D341Med (cell line): ENCODE measurements at places on chromosomes 4 and X.
A peak's percentile ranks its signal among the peaks of the same experiment; 100 is the strongest.

GRCh38 chr4:148141501-148141900 is 300.7 kb downstream of the NR3C2 start:
- no peak for DNase-seq

- no peak for DNase-seq
These were observed 707.5 kb upstream of the ACTRT1 start for GRCh38 chrX:128759745-128760144.

DNA sequence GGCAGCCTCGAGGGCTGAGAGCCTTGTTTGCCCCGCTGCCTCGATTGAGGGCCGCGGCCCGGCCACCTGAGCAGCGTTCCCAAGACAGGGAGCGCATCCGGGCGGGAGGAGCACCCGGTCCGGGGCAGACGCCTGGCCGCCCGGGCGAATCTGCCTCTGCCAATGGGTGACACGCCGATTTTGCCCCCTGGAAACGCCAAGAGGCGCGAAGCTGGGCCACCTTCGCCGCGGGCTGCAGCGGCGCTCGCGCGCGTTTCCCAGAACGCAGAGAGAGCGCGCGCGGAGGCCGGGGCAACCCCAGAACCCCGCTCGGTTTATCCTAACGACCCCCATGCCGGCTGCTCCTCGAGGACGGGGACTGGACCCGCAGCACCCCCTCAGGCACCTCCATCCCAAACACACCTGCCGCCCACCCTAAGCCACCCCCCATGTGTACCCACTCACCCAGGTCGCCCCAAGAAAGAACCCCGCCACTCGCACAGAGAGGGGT is 575 bp downstream of the MAP7D2 start:
- no peak for DNase-seq

DNA sequence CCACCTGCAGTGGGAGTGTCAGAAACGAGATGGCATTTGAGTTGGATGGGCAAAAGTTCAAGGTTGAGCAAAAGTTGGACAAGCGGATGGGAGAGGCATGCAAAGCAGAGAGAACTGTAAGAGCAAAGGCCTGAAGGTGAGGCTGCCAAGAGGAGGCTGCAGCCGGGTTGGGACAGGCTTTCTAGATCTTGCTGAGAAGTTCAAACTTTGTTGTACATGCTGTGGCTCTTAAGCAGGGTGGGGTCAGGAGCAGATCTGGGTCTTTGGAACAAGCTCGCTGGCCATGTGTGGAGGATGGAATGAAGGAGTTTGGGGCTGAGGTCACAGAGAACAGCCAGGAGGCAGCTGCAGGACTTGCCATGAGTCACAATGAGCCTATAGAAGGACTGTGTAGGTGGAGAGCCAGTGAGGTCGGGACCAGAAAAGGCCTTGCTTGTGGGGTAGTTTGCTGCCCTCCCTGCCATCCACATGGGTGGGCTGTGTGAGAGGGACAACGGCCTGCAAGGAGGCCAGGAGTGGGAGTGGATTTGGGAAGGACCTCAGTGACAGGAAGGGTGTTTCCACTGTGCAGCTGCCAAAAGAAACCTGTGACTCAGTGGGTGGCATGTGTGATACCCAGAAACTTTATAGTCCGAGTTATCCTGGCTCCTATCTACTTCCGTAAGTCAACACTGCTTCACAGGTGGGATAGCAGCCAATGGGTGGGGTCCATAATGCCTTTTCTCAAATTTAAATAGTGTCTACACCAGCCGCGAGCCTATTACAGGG is 210.4 kb downstream of the MID1IP1 start:
- no peak for DNase-seq

DNA sequence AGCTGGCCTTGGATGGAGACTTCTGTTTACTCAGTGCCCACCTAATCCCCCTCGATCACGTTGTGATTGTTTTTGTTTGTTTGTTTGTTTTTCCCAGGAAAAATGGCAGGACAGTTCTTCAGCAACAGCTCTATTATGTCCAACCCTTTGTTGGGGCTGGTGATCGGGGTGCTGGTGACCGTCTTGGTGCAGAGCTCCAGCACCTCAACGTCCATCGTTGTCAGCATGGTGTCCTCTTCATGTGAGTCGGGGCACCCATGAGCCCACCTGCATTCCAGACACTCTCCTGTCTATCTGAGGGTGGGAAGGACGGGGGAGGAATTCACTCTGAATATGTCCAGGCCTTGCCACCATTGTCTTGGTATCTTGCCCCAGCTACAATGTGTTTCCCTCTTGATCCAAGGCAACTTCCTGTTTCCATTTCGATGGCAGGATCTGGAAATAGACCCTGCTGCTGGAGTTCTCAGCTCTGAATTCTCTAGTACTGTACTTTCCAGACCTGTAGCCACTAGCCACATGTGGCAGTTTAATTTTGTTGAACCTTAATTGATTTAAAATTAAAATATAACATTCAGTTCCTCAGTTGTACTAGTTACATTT is 10.5 kb downstream of the SLC34A2 start:
- no peak for DNase-seq

DNA sequence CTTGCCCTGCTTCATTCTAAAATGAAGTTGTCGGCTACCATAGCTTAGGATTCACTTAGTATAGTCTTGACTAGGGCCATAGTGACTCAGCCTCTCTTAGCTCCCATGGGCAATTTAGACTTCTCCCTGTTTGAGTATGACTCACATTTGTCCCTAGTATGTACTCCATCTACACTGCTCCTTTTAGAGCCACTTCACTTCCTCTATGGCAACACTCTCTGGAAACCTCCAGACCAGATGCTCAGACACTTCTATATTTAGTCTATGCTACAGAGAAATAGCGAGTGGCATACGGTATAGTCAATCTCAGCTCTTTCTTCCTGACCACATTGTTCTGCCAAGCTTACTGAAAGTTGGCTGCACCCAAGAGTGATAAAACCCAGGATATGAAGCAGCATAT is 11.2 kb downstream of the MEPE start:
- DNase-seq, result no peak

- DNase-seq, result peak; percentile 40
These were observed at the start of gene KLB for GRCh38 chr4:39406763-39407583. Gene KLB (plus strand): TSS chr4:39406930. CDS start chr4:39406950, 20 bp downstream.

DNA sequence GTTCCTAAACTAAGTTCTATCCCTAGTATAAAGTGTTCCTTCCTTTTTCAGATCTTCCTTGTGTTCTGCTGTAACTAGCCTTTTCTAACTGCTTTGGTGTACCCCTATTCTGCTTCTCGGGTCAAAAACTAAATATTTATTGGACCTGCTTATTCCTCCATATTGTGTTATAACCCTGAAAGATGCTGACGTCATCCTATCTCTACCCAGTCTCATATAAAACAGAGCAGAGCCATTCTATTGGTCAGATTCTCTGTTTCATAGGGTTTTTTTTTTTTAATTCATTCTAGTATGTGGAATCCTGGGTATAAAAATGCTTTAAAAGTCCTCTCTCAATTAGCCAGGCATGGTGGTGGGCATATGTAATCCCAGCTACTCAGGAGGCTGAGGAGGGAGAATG is 349.7 kb downstream of the ACTRT1 start:
- no peak for DNase-seq

DNA sequence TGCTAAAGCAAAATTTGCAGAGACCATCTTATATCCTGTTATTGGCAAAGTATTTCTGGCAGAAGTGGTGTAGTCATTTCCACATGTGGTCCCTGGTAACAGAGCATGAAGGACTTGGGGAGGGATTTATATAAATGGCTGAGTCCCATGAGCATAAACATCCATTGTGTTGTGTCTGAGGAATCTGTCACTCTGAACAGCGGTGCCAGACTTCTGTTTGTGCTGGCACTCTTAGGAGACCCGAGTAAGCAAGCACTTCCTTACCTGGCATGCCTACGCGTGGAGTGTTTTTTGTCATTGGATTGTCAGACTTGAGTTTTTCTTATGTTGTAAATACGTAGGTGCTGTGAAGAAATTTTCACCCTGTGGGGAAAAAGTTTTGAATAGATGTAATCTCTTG is 285.9 kb downstream of the ARHGAP10 start:
- no peak for DNase-seq

DNA sequence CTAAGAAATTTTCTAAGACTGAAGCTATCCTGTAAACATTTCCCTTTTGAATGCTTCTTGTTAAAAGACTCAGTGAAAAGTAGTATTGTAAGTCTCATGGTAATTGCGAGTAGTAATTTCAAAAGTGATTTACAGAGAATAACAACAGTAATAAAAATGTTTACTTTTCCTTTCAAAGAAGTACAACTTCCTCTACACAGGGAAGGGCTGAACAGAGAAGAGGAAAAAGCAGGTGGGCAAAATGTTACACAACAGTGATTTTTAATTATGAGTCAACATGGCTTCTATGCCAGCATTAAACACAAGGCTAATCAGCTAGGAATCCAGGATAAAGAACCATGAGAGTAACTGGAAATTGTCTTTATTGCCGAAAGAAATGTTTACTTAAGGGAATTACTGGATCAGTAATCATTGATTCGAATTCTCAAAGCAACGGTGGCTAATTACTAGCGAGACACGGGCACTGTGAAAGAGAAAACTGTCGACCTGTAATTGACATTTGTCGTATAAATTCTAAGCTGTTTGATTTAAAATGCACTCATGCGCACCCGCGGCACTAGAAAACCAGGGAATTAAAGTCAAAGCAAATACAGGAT is 15.4 kb downstream of the UTP3 start:
- no peak for DNase-seq

DNA sequence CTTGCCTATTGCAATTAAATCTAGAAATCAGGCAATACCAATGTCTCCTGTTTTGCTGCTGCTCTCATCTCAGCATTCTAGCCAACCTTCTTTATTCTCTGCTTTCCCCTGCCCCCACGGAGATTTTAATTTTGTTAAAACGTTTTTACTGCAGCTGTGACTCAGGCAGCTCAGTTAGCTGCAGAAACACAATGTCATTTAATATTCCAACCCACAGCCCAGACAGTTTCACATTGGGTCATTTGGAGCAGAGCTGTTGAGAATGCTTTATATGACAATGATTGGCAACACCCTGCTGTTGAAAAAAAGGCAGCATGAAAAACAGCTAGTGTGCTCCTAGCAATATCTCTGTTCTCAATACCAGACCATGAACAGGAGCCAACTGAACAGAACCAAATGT is 12.6 kb upstream of the SLC10A4 start:
- DNase-seq, result no peak

- DNase-seq, result no peak
These were observed 425.2 kb downstream of the IDS start for GRCh38 chrX:149079805-149080406.

GRCh38 chr4:163331629-163332376 is 593 bp downstream of the NPY1R start:
- DNase-seq, result peak; percentile 67

GRCh38 chrX:153926858-153927671 is 1.0 kb upstream of the ARHGAP4 start:
- DNase-seq, result no peak

DNA sequence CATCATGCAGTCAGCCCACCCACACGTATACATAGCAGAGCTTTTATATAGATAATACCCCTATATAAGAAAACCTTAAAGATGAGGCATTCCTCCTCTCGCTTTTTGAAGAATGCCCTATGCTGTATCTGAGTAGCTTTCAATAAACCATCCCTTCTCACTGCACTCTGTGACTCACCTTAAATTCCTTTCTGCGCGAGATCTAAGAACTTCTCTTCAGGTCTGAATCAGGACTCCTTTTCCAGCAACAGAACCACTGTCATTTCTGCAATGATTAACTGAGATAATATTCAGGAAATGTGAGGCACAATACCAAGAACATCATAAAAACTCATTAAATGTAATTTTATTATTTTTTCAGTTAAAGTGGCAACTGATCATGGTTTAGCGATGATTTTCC is 76.4 kb upstream of the DCLK2 start:
- no peak for DNase-seq

- DNase-seq, result no peak
These were observed 5.2 kb downstream of the APBB2 start for GRCh38 chr4:41209187-41209586.
